ENCODE measurements at places on chromosomes 2 and 18. TPM values are rescaled to one million over a fixed set of nuclear protein-coding genes. Genes with fewer than 3 reads are reported as not detected.
A peak's percentile ranks its signal among the peaks of the same experiment; 100 is the strongest.

Gene UGT1A10
- total RNA-seq, result not detected

- DNase-seq, result peak; percentile 73
These were observed 70.6 kb upstream of the PSMD14 start for GRCh38 chr2:161237392-161238264.

- no peak for DNase-seq
These were observed 214.5 kb downstream of the MCFD2 start for GRCh38 chr2:46701152-46701551.

Gene INHBB
- 12.3 TPM for total RNA-seq

Gene OSR1
- total RNA-seq, result 9.7 TPM

Gene POU3F3
- total RNA-seq, result not detected

DNA sequence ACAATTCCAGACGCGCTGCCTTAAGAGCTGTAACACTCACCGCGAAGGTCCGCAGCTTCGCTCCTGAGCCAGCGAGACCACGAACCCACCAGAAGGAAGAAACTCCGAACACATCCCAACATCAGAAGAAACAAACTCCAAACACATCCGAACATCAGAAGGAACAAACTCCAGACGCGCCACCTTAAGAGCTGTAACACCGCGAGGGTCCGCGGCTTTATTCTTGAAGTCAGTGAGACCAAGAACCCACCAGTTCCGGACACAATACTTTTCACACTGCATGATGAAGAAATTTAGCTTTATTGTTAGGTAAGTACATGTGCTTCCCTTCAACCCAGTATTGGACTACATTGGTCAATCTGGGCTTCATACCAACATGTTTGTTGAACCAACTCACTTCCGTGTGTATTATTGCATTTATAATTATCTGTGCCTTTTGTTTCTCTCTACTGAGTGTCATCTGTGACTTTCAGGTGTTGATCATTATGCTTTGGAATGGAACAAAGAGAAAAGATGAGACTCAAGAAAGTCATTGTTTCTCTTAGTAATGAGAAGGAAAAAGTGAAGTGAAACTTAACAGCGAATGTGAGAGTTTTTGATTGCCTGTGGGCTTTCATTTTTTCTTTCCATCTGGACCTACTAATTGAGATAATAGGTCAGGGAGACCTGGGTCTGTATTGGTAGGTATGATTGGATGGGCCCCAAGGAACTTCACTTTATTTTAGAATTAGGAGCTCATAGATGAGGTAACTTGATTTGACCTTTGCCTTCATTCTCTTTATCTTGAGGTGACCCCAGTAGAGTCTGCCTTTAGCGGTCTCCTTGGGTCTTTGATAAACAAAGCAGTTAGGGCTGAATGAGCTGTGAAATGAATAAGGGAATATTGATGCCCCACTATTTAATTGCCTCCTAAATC is 76.1 kb upstream of the CAVIN2 start:
- no peak for DNase-seq

DNA sequence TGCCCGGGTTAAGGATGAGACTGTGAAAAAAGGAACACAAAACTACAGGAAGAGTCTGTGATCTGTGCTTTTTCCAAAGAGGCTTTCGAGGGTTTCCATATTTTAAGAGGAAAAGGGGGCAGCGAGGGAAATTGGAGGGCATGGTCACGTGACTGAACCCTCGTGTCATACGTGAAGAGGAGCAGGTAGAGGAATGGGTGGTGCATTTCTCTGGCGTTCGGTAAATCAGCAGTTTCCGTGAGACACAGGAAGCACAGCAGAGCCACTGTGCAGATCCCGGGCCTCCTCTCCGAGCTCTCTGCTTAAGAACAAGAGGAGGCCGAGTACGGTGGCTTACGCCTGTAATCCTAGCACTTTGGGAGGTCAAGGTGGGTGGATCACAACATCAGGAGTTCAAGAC is 219.7 kb downstream of the NDUFA10 start:
- DNase-seq, result no peak

GRCh38 chr2:199848389-199849130 is 2.4 kb downstream of the FTCDNL1 start:
- DNase-seq, result no peak

DNA sequence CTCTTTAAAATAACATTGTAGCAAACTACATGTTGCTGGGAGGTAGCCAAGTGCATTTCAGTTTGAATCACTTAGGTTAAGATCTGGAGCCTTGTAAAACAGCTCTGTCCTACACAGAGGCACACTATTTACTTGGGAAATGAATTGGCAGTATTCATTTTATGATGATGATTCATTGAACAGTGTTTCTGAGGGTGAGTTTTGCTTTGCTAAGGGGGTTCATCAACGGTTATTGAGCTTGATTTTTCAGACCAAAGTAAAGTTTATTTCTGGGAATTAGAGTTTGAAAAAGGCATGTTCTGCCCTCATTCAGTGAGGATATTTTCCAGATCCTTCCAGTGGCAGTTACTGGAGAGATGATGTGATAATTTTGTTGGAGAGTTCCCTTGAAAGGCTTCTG is 55.6 kb downstream of the CCDC85A start:
- no peak for DNase-seq

Gene PTPN4
- total RNA-seq, result 45.4 TPM

Gene EPG5
- 38.5 TPM for total RNA-seq

- no peak for DNase-seq
These were observed 63.0 kb upstream of the SMAD2 start for GRCh38 chr18:47993409-47993808.

GRCh38 chr18:80197528-80197927 is 49.8 kb downstream of the PARD6G start:
- no peak for DNase-seq

- DNase-seq, result no peak
These were observed 10.6 kb upstream of the ATG16L1 start for GRCh38 chr2:233240897-233241296.

Gene CPLX4
- total RNA-seq, result not detected

DNA sequence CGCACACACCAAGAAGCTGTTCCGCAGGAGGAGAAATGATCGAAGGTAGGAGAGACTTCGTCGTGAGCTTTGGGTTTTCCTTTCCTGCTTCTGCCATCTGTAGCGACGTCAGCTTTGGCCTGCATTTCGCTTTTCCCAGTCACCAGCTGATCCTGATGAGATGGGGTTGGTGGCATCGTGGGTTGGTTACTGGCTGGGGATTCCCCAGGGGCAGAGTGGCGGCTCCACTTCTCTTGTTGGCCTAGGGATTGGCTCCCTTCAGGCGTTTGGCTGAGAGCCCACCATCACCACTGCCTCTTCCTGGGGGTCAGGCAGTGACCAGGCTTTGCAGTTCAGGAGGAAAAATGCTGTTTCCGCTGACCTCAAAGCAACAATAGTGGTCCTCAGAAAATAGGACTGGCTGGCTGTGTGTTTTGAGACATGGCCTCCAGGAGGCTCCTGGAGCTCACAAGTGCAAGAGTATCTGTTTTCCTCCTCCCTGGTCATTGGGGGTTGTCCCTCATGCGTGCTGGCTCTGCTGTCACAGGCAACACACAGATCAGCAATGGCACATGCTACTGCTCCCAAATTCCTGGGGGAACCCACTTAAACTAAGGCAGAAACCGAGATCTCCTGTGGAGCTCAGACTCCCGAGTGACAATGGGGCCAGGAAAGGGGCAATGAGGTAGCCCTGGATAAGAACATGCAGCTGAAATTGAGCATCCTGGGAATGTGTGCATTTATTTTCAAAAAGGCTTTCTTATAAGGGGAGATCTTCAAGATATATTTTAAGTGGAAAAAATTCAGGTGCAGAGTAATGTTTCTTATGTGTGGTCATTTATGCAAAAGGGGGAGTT is 173.0 kb downstream of the CTIF start:
- DNase-seq, result no peak

DNA sequence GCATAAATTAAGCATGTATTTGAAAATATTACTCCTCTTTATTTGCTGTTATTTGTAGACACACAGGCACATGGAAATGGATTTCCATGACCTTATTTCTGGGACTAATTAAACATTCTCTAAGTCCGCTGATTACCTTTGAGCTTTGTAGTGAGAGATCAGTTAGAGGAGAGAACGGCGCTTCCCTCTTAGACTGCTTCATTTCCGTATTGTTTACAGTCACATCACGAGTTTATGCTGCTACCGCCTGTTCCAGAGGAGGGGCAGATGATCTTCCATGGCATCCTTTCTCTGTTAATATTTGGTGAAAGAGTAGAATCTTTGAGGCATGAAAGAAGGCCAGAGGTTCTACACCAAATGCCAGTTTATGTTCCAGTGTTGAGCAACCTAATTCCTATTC is 404.4 kb downstream of the TRIB2 start:
- no peak for DNase-seq

- no peak for DNase-seq
These were observed 1184.9 kb upstream of the CDH2 start for GRCh38 chr18:29361843-29362242.

- DNase-seq, result no peak
These were observed 2.2 kb upstream of the MAPRE2 start for GRCh38 chr18:35038881-35039491.

DNA sequence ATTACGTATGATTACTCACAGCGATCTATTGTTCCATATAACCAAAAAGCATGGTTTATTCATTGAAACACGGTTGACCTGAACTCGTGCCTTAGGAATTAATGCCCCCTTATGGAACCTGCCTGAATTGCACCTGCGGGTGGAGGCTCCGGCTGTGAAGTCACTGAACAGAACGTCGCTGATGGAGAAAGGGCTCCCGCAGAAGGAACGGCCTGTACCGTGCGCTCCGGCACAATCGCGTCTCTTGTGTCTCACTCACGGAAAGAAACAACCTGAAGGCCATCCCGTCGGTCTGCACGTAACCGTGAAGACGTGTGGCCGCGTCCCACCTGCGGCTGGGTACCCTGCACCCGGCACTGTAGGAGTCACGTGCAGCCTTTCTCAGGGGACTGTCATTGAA is 133.1 kb downstream of the NFATC1 start:
- peak; percentile 61 for DNase-seq

DNA sequence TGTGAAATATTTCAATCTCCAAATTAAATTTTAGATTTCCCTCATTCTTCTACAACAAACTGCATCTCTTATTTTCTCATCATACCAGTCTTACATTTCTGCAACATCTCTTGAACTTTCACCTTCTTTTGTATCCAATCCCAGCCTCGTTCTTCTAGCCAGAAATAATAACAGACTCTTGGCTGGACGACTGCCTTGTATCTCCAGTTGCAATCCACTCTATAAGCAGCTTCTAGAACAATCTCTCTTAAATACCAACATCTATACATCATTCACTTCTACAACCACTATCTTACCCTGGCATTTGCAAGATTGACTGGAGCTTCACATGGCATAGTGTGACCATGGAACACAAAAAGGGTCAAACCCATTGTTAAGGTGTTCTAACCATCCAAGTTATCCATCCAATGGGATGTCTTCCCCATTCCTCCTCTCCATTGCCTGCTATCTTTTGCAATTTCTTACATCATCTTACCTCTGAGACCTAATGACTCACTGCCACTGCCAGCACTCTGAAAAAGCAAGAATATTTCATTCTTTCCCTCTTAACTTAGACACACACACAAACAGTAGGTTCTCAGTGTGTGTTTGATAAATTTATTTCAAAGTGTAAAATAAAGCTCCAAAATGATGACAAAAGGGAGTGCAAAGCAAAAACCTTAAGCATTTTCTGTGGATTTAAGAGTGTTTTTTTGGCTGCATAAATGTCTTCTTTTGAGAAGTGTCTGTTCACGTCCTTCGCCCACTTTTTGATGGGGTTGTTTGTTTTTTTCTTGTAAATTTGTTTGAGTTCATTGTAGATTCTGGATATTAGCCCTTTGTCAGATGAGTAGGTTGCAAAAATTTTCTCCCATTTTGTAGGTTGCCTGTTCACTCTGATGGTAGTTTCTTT is 145.6 kb downstream of the METTL4 start:
- DNase-seq, result no peak

DNA sequence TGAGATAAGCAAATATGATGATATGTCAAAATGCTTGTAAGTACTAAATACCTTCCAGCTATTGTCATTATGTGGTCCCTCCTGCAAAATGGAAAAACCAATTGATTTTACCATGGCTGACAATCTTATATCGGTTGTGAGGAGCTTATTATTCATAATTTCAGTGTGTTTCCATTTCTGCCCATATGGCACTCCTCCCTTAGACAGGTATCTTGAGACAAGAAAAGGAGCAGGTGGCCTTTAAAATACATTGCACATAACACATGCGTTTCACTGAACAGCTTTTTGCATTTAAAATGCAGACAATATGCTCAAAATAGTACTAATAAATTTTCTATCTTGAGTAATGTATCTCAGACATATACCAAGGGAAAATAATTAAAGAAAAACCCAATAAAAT is 60.2 kb upstream of the SH3RF3 start:
- no peak for DNase-seq

Gene ASAP2
- 30.9 TPM for total RNA-seq

DNA sequence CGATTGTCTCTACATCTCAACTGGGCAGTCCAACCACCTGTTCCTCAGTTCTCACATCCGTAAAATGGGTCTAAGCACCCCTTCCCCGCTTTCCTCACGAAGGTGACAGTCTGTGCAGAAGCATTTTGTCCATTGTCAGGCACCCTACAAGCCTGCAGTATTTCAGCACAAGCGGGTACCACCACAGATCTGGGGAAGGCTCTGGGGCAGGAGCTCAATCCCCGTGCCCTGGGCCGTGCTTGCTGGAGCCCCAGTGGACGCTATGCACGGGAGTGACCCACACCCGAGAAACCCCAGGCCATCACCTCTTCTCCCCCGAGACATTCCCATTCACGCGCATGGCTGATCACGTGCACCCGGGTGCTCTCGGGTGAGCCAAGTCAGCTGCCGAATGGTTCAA is 137.7 kb upstream of the PXDN start:
- no peak for DNase-seq

DNA sequence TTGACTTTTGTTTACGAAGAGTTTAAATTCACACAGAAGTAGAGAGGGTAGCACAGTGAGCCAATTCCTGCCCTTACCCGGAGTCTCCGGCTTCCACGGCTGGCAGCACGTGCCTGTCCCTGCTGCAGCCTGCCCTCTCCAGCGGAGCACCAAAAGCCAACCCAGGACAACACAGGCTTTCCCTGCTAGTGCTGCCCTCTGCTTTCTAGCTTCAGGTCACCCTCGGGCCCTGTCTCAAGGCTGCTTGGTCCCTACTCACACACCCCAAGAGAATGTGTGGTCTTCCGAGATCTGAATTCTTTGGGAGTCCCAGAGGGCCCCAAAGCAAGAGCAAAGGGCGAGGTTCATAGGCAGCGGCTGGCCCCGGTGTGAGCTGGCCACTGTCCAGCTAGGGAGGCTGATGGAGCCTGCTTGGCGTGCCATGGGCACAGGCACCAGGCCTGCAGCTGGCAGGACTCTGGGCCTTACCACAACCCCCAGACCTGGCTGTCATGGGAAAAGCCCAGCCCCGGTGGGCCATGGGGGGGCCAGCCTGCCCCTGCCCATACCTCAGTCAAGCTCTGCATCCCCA is 7.0 kb upstream of the HS6ST1 start:
- DNase-seq, result no peak

Data from upper lobe of right lung (tissue), 1 donor.